ENCODE measurements at places on chromosomes 6 and 20.
A peak's percentile ranks its signal among the peaks of the same experiment; 100 is the strongest.

GRCh38 chr6:170062209-170062914, 228.5 kb downstream of the DLL1 start:
- peak; percentile 45 for DNase-seq

DNA sequence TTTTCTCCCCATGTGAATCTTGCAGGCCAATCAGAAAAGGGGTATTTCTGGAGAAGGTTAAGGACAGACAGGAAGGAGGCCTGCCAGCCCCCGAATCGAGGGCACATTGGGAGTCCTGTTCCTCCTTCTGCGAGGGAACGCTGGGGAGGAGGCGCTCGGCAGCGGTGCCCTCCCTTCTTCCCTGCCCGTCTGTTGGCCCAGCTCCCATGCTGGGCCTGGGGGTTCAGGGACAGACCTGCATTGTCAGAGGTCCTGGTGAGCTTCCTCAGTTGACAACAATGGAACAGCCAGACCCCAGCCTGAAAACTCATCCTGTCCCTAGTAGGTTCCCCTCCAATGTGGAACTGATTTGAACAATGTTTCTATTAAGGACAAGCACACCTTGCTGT, 15.1 kb upstream of the SYNJ2 start:
- peak; percentile 35 for DNase-seq

GRCh38 chr6:149150801-149151398, 166.6 kb upstream of the TAB2 start:
- DNase-seq, result no peak

DNA sequence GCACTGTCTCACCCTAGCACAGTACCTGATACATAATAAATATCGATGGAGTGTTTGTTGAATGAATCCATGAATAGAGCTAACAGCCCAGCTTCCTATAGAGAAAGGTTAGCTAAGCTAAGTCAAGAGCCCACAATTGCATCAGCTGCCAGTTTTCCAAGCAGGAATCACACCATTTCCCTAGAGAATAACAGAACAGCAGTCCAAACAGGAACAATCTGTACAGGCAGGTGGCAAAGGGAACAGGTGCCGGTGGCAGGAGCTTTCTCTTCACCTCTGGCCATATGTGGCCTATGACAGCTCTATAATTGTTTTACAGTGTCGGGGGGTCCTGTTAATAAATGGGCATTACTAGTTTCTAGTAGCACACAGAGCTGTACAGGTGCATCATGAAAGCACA, 38.8 kb downstream of the ISM1 start:
- no peak for DNase-seq

DNA sequence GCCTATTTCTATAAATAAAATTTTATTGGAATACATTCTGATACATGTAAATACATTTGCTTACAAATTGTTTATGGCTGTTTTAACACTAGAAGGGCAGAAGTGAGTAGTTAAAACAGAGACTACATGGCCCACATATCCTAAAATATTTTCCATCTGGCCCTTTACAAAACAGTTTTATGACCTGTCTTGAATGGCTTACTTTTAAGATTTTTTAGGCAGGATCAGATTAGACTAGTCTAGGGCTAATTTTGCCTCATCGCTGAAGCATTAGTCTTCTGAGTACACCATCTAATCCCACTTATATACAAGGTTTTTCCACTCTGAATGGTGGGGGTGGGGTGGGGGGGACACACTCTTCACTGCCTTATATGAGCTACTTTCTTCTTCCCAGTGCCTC, 27.1 kb downstream of the PLAGL1 start:
- no peak for DNase-seq

- no peak for DNase-seq
Measured at GRCh38 chr6:114375541-114376192, 32.8 kb upstream of the HS3ST5 start.

GRCh38 chr6:142773324-142773723, 171.7 kb downstream of the HIVEP2 start:
- no peak for DNase-seq

- peak; percentile 48 for DNase-seq
Measured at GRCh38 chr6:155832596-155832995, 377.0 kb upstream of the NOX3 start.

DNA sequence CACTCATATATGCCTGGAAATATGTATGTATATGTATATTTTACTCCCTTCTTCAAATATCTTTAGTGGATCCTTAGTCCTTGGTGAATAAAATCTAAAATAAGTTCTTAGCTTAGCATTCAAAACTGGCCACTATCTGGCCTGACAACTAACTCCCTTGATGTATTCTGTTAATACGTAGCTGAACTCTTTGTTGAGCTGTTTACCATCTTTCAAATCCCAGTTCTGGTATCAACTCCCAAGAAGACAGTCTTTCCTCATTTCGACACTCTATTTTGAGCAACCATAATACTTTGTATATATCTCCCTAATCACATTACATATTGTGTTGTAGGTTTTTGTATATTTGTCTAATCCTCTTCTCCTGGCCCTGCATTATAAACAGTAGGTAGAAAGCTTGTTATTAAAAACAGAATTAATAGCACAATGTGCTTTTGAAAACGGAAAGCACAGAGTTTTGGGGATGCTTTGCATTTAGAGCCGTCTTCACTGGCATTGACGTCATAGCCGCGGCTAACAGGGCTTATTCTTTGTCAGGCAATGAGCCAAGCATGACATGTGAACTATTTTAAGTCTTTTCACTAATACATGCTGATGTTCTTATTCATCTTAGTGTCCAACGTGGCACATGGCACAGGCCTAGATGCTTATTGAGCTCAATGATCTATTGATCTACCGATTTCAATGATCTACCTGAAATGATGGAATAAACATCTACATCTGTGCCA, 47.2 kb upstream of the CCN2 start:
- DNase-seq, result no peak

DNA sequence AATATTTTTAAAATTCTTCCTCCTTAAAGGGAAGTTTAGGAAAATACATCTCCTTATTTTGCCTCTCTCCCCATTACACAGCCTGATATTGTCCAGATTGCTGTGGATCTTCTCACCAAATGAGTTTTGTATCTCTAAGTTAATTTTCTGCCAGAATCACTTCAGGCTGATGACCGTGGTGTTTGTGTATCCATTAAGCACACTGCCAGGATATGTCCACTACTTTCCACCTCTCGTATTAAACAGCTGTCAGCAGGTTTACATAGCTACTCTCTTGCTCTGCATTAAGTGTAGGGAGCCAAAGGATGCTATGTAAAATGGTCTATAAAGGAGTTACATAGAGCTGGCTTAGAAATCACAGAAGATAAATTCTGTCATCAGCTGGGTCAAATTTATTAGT, 201.1 kb downstream of the ZFAND3 start:
- DNase-seq, result no peak

DNA sequence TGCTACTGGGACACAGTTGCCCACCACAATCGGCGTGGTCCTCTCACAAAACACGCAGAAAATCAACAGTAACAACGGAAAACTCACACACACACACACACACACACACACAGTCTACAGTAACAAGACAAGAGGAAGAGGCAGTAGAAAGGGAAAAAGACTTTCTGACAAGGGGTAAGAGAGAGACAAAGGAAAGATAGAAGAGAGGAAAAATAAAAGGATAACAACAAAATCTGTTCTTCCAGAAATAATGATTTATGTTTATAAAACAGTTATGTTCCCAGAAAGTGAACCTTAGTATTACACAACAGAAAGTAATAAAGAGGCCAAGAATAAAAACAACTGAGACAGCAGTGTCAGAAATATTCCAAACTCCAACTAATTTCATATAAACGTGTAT, 2.9 kb downstream of the RANBP9 start:
- no peak for DNase-seq

DNA sequence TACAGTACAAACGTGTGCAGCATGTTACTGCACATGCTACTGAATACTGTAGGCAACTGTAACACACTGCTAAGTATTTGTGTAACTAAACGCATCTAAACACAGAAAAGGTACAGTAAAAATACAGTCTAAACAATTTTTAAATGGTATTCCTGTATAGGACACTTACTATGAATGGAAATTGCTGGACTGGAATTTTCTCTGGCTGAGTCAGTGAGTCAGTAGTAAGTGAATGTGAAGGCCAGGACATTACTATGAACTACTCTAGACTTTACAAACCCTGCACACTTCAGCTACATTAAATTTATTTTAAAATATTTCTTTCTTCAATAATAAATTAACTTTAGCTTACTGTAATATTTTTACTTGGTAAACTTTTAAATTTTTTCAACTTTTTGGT, 225.0 kb upstream of the TENT5A start:
- DNase-seq, result no peak

- DNase-seq, result no peak
Measured at GRCh38 chr6:137723273-137724017, 143.6 kb upstream of the TNFAIP3 start.

- no peak for DNase-seq
Measured at GRCh38 chr6:137665342-137665934, 171.2 kb upstream of the OLIG3 start.

DNA sequence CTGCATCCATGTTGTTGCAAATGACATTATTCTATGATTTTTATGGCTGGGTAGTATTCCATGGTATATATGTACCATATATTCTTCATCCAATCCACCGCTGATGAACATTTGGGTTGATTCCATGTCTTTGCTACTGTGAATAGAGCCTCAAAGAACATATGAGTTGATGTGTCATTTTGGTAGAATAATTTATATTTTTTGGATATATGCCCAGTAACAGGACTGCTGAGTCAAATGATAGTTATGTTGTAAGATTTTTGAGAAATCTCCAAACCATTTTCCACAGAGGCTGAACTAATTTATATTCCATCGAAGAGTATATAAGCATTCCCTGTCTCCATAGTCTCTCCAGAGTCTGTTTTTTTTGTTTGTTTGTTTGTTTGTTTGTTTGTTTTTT, 1373.5 kb downstream of the GRIK2 start:
- DNase-seq, result no peak

DNA sequence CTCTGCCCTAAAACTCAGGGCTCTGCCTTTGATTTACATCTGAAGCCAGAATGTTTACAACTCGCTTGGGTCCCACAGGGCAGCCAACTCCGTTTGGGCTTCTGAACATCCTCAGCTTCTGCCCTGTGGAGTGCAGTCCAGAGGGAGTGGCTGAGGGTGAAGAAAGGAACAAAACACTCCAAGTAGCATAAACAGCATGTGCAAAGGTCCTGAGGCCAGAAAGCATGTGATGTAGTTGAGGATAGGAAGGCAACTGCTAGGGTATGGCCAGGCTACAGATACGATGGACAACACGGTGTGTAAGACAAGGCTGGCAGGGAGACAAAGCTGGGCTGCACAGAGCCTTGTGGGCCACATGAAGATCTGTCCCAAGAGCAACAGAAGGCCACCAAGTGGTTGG, 12.5 kb downstream of the JAG1 start:
- peak; percentile 45 for DNase-seq

GRCh38 chr20:12166053-12166717, 248.5 kb downstream of the BTBD3 start:
- no peak for DNase-seq

- DNase-seq, result peak; percentile 93
Measured at GRCh38 chr6:118800394-118801071, 93.4 kb upstream of the ASF1A start.

DNA sequence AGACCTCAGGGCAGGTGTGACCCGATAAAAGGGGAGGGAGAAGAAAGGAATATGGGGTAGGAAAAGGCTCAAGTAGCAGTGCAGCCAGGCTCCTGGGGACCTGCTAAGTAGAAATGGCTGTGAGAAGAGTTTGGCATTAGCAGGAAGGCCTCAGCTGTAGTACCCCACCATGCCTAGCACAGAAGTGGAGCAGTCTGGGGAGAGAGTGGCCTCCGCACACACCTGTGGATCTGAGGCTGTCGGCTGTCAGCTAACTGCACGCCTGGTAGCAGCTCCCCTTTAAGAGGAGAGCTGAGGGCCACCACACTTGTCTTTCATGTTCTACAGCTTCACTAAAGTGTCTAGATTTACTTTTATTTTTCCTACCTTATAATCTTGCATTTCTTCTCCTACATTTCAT, 24.6 kb downstream of the PDE7B start:
- DNase-seq, result peak; percentile 52

All from endodermal cell (in vitro differentiated cells).